Activated gamma-delta T cell treated with anti-CD3 and anti-CD28 coated beads, Interleukin-2, amount 50 U/mL, for 16 hours (primary cell): ENCODE measurements at places on chromosomes 4 and X.

DNA sequence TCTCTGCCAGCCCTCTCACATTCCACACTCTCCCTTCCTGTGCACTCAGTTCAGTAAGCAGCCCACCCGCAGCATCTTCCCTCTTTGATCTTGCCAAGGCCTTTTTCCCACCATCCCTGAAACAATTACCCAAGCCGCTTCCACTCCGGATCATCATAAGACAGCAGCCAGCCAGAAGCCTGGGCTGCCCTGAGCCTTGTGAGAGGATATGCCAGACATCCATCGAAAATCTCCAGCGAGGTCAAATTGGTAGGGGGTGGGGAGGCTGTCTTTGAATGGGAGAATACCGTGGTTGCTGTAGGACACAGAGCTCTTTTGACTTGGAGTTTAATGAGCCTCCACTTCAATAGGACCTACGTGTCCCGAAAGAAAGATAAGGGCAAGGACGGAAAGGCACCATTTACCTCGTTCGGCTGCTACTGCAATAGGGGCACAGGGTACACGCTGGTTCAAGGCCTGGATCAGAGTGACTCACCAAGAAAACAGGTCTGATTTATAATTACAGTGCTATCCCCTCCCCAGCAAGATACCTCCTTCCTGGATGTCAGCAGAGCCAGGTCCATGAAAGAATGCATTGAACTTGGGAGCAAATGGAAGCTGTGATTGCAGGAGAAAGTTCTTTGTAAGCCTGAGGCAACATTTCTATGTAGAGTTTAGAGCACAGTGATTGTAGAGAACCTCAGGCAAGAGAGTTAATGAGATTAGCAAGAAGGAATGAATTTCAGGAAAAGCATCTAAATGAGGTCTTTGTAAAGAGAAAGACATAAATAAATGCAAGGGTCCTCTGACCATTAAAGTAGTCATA, 39.5 kb downstream of the AMOT start:
- DNase-seq = no peak

GRCh38 chr4:3220476-3221183, 28.3 kb upstream of the MSANTD1 start:
- DNase-seq = no peak

- no peak for DNase-seq
Observed at GRCh38 chr4:74501579-74501978, 56.6 kb downstream of the AREG start.

DNA sequence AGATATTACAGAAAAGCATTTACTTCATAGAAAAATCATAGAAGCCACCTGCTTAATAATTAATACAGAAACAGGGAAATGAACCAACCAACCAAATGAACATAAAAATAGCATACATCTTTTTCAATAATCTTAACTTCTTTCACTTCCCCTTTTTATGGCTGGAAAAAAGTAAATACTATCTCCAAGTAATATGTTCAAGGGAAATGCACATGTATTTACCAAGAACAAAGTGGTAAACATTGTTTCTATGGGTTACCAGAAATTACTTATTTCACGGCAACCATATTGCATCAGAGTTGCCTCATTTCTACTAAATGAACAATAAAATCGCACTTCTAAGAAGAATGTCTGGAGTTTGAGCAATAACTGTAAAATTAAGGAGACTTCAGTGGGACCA, 321.3 kb downstream of the TMA16 start:
- DNase-seq = no peak

- DNase-seq = no peak
Observed at GRCh38 chr4:128776794-128777216, 32.7 kb upstream of the JADE1 start.
